ENCODE measurements at places on chromosomes 5 and 9.

DNA sequence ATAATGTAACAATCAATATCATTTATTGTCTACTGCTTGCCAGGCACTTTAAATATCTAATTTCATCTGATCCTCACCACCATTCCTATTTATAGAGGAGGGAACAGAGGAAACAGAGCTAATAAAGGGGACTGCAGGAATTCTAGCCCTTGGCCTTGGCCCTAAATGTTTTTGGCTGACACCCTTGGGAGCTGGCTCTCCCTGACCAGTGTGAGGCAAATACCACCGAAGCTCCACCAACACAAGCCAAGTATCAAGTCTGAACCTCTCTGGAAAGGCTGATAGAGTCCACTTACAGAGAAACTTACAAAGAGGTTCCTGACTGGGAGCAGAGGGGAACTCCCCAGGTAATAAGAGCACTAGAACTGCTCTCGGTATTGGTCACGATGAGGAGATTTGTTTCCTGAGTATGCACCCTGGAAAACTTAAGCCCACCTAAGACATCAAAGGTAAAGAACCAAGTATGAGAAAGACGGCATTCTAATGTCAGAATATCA is 243.1 kb upstream of the PANK3 start:
- DNase-seq: no peak

DNA sequence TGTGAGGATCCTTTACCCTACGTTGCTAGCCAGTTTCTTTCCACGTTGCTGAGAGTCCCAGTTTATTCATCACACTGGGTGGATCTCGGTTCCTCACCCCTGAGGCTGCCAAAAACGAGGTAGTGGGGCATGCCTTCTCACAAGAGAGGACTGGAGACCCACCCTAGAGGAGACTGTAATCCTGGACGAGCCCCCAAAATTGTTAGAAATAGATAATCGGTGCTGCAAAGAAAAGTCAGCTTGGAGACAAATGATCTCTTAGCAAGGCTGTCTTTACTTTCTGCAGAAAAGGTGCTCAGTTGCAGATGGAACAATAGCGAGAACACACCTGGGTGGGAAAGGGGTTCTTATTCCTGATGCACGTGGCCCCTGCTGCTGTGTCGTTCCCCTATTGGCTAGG is 101.8 kb downstream of the TMEM167A start:
- DNase-seq: no peak

- no peak for DNase-seq
Measured at GRCh38 chr5:81313686-81314085, 12.3 kb downstream of the ZCCHC9 start.

DNA sequence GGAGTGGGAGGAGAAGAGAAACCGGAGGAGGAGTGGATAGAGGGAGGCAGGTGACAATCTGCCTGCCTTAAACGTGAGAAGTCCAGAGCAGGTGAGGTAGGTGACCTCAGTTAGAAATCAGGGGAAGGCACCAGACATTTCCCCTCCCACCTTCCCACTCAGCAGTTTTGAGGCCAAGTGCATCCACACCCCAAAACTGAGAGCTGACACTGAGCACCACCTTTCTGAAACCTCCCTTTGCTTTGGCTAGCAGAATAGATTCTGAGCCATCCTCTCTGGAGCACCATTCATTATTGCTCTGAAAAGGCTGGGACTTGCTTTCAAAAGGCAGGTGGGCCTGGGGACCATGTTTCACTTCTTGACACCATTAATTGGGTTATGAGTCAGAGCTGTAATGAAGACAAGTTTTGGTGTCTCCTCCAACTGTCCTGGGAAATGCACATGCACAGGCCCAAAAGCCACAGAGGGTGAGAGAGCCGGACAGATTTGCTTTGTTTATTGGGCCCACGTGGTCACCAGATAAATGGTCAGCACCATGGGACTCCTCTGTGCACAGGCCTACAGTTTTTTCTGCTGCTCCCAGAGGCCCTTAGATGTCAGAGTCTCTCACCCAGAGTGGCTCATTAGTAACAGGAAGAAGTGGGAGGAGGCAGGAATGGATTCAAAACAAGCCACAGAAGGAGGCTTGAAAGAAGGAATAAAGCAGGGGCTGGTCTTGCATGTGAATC is 314.7 kb downstream of the TLE1 start:
- DNase-seq: no peak

DNA sequence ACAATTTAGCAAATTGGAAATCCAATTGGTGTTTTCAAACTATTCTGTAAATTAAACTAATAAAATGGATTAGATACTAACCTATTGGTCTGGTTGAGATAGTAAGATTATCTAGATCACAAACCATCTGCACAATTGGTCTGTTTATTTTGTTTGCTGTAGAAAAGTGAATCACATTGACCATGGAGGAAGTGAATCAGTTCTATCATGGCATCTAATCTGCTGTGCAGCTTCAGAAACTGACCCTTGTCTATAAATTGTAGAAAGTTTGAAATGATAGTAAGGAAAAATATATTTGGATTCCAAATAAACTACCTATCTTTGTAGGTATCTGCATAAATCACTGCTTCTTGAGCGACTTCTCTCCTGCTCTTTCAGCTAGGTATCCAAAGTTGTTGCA is 1865.4 kb downstream of the MAT2B start:
- no peak for DNase-seq
